Activated CD4-positive, alpha-beta memory T cell treated with anti-CD3 and anti-CD28 coated beads for 36 hours (primary cell): ENCODE measurements at places on chromosomes 3 and 15.

- no peak overlapping the region for H3K4me3 ChIP-seq
- no peaks in the 10 kb centered on the region for H3K4me1 ChIP-seq
- DNase-seq: no peak
- no peaks in the 10 kb centered on the region for H3K27me3 ChIP-seq
- no peaks in the 10 kb centered on the region for H3K36me3 ChIP-seq
These were observed 116.5 kb upstream of the CMC1 start for GRCh38 chr3:28124882-28125281.

GRCh38 chr3:55473788-55474187 lies 13.3 kb downstream of the WNT5A start:
- H3K27ac ChIP-seq: no peak overlapping the region
- no peak overlapping the region for H3K4me3 ChIP-seq
- no peaks in the 10 kb centered on the region for H3K4me1 ChIP-seq
- DNase-seq: no peak
- no peaks in the 10 kb centered on the region for H3K36me3 ChIP-seq

DNA sequence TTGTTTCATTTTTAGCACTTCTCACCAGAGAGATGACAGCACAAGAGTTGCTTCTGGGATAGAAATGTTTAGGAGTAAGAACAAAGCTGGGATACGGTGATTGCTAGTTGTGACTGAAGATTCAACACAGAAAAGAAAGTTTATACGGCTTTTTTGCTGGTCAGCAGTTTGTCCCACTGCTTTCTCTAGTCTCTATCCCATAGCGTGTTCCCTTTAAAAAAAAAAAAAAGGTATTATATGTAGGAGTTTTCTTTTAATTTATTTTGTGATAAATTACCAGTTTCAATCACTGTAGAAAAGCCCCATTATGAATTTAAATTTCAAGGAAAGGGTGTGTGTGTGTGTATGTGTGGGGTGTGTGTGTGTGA lies 48.0 kb downstream of the PGPEP1L start:
- no peaks in the 10 kb centered on the region for H3K27me3 ChIP-seq
- H3K27ac ChIP-seq: no peak overlapping the region
- no peak overlapping the region for H3K4me3 ChIP-seq
- peaks cover 38% of the 10 kb centered on the region for H3K36me3 ChIP-seq

DNA sequence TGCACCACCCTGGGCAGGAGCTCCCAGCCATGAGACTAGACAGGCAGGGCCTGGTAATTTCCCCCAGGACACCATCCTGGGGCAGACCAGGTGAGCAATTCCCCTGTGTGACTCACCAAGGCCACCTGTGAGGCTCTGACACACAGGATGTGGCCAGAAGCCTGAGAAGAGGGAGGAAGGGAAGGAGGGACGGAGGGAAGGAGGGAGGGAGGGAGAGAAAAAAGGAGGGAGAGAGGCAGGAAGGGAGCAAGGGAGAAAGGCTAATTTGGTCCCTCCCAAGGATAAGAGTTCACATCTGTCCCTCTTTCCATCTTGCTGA lies 25.9 kb downstream of the WNT7A start:
- H3K36me3 ChIP-seq: no peaks in the 10 kb centered on the region
- H3K27me3 ChIP-seq: no peaks in the 10 kb centered on the region
- H3K4me1 ChIP-seq: peaks cover 25% of the 10 kb centered on the region
- no peak overlapping the region for H3K27ac ChIP-seq
- DNase-seq: peak; percentile 40

DNA sequence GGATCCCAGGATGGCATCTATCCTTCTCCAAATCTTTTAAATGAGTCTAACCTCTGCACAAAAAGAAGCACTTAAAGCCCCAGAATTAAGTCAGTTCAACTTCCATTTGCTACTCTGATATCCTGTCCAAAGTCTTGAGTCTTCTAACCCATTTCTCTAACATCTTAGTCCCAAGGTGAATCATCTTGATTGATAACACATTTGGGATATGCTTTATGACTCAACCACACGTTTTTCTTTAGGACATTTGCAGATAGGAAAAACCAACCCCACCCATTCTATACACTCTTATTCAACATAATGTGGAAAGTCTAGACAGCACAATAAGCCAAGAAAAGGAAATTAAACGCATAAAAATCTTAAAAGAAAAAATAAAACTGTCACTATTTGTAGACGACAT lies 18.8 kb upstream of the TEX9 start:
- H3K27me3 ChIP-seq: peaks cover 4% of the 10 kb centered on the region
- no peak for DNase-seq
- H3K4me3 ChIP-seq: no peak overlapping the region
- no peaks in the 10 kb centered on the region for H3K4me1 ChIP-seq
- H3K36me3 ChIP-seq: no peaks in the 10 kb centered on the region
- no peak overlapping the region for H3K27ac ChIP-seq

DNA sequence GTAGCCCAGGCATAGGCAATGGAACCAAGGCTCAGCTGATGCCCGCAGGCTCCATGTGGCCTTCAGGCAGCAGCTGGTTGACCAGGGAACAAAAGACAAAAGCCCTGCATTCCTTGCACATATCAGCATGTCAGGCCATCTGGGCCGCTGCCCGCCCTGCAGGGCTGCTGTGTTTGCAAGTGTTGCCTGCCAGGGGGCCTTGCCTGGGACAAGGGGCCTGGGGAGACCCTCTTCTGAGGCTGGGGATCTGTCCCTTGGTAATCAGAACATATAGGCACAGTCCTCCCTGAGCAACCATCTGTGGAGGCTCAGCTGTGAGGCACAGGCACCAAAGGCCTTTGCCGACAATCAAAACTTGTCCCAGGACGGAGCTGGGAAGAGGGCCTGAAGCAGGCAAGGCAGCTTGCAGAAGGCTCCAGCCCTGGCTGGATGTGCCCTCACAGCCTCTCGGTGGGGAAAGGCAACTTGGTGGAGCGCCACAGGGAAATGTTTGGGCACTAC lies 138.2 kb downstream of the TPRA1 start:
- H3K4me1 ChIP-seq: peaks cover 16% of the 10 kb centered on the region
- peaks cover 46% of the 10 kb centered on the region for H3K27me3 ChIP-seq
- no peaks in the 10 kb centered on the region for H3K36me3 ChIP-seq
- no peak overlapping the region for H3K27ac ChIP-seq

DNA sequence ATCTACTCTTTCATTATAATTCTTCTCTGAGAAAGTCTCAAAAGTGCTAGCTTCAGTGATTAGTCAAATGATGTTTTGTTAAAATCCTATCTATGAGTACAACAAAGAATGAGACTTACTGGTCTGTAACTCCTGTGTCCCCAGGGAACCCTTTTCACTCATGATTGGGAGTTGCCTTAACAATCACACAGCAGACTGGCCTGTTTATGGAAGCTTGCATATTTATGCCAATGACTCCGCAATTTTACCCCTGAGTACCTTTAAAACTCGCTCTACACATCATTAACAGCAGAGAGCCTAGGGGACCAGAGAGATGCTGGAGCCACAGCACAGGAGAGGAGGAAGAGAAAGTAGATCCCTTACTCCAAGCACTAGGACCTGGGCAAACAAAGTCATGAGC lies 628.1 kb downstream of the IGSF11 start:
- H3K4me1 ChIP-seq: no peaks in the 10 kb centered on the region
- H3K27me3 ChIP-seq: no peaks in the 10 kb centered on the region
- H3K4me3 ChIP-seq: no peak overlapping the region
- no peak for DNase-seq
- no peak overlapping the region for H3K27ac ChIP-seq

- no peak overlapping the region for H3K27ac ChIP-seq
- no peaks in the 10 kb centered on the region for H3K4me1 ChIP-seq
- no peaks in the 10 kb centered on the region for H3K27me3 ChIP-seq
- H3K36me3 ChIP-seq: peaks cover 99% of the 10 kb centered on the region
- no peak overlapping the region for H3K4me3 ChIP-seq
These were observed 108.0 kb downstream of the SNRPN start for GRCh38 chr15:25062551-25063430.

DNA sequence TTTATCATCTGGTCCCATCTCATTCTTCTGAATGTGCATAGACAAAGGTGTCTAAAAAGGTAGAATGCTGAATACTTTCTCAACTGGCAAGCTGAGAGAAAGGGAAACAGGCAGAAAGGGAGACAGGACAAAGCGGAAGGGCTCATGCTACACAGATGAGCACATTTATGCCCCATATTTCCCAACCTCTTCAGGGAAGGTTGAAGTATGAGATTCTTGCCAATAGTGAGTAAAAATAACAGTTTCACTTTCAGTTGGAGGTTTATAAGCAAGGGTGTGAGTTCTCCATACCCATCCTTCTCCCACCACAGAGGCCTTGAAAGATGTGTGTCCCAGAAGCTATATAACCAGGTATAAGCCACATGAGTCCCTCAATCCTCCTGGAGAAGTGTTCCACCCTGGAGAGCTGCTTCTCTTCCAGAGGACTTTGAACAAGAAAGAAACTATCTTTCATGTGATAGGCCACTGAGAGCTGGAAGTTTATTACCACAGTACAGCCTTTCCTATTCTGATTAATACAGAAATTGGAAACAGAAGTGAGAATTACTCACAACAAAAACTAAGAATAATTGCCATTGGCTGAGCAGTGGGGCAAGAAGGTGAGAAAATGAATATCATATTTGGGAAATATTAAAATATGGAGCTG lies 709.4 kb upstream of the NR2F2 start:
- no peak for DNase-seq
- no peak overlapping the region for H3K27ac ChIP-seq
- no peak overlapping the region for H3K4me3 ChIP-seq
- H3K4me1 ChIP-seq: peaks cover 11% of the 10 kb centered on the region

DNA sequence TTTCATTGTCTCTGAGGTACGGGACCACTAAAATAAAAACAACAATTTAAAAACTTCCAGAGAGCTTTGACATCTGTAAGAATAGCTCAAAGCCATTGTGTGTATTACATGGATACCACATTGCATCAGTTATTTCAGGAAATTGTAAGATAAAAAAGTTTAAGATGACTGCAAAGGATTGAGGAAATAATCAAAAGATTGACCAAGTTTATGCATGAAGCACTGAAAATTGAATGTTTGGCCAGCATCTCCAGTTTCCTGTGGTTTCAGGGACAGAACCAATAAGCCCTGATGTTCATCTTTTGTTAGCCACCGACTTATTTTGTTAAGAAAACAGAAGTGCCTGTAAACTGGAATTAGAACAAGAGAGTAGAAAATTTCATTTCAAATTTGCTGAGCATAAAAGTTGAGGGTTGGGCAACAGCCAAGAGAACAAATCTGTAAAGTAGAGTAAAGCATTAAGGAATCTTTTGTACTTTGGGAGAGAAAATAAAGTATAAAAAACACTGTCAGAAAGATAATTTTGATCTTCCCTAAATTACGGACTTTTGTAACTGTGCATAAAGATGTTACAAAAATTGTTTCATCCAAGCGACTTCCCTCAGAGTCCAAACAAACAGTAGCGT lies 211.5 kb upstream of the P2RY1 start:
- no peaks in the 10 kb centered on the region for H3K4me1 ChIP-seq
- H3K36me3 ChIP-seq: no peaks in the 10 kb centered on the region
- H3K4me3 ChIP-seq: no peak overlapping the region
- H3K27me3 ChIP-seq: peaks cover 7% of the 10 kb centered on the region
